ENCODE measurements at places on chromosomes 7 and 10.

GRCh38 chr7:66776800-66777442 lies 36.4 kb downstream of the RABGEF1 start:
- DNase-seq = no peak

DNA sequence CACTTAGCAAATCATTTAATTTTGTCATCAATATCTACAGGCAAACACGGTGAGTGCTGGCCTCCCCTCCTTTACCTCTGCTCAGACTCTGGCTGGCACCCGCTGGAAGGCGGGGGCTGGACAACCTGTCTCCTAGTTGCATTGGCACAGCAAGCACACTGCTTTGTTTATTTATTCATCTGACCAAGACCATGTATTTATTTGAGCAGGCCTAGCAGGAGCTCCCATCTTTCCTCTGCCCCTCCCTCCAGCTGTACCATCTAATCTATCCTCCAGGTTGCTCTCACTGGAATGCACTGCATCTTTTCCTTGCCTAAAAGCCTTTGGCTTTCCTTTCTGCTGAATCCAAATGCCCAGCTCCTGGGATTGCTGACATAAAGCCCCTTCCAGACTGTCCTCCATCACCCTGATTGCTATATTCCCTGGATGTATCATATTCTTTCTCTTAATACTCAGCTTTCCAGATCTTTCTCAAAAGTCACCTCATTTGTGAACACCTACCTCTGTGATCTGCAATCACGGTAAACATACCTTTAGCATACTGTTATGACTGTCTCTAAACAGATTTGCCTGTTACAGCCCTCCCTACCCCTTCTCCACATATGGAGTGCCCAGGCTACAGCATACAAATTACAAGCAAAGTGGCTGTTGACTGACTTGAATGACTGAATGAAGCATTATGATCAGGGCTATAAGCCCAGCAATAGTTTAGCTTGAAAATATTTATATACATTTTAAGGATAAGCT lies 9.6 kb downstream of the ELMO1 start:
- DNase-seq = no peak

GRCh38 chr7:102828286-102828685 lies 79.5 kb downstream of the FAM185A start:
- no peak for DNase-seq

DNA sequence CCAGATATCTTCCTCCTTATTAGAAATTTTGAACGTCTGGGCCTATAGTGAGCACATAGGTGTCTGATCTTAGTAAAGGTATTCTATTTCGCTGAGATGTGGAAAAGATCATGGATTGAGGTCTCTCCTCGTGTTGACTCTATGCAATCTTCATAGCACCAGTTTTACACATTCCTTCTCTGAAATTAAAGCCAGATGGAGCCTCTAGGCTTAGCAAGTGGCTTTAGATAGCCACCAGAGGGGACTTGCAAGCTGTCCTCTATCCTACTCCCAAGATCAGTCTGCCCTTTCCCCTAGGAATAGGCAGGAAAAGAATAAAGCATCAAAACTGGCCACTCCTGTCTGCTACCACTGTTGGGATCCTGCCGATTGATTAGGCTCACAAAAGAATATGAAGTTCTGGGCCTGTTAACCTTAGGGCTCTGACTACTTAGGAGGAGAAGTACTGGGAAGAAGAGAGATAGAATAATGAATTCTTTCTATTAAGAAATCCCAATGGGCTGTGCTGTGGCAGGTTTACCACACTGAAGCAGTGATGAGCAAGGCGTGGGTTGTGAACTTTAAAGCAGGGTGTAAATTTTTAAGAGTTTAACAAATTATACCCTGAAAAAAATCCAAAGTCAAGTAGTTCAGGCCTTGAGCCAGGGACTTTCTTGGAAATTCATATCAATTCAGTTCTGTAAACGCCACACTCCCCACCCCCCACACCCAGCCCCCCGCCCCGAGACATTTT lies 2.2 kb upstream of the STRIP2 start:
- DNase-seq = no peak

DNA sequence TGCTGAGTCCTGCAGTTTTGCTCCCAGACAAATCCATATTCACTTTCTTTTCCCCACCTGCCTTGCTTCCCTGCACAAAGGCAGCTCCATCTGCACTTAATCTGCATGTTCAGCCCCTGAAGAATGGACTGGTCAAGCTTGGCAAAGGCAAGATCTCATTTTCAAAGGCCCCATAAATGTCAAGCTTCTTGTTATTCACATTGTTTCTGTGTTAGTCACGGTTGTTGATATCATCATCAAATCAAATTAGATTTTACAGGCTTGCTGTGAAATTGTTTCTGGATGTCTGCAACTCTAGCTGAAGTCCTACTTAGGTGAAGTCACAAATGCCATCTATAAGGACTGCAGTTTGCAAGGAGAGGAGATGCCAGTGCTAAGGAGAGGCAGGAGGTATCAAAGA lies 91.0 kb downstream of the GPAM start:
- no peak for DNase-seq

- DNase-seq = no peak
These were observed 64.4 kb downstream of the GRB10 start for GRCh38 chr7:50718311-50718710.

DNA sequence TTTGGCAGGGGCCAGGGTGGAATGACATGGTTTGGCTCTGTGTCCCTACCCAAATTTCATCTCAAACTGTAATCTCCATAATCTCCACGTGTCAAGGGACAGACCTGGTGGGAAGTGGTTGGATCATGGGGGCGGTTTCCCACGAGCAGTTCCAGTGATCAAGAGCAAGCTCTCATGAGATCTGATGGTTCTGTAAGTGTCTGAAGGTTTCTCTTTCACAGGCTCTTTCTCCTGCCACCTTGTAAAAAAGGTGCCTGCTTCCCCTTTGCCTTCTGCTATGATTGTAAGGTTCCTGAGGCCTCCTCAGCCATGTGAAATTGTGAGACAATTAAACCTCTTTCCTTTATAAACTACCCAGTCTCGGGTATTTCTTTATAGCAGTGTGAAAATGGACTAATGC lies 188.3 kb downstream of the CHCHD3 start:
- DNase-seq = no peak

DNA sequence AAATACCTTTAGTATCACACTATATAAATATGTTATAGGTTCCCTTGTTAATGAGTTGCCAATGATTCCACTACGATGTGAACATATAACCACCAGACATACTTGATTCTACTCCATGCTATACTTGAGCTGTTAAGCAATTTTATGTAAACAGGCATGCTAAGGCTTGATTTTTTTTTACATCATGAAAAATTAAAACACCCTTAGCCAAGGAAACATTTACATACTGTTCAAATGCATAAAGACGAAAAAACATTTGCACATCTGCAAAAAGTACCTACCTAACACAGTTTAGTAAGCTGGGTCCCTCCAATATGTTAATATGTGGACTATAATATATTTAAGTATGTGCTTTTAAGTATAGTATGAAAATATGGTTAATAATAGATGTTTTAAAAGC lies 9.0 kb upstream of the CABCOCO1 start:
- no peak for DNase-seq

GRCh38 chr10:123614888-123615287 lies 51.3 kb upstream of the GPR26 start:
- peak; percentile 16 for DNase-seq

- no peak for DNase-seq
These were observed 275.8 kb upstream of the LYZL1 start for GRCh38 chr10:29012926-29013554.

- DNase-seq = no peak
These were observed 13.1 kb downstream of the TAS2R41 start for GRCh38 chr7:143490717-143491306.

GRCh38 chr10:6343305-6344010 lies 140.7 kb downstream of the PFKFB3 start:
- DNase-seq = no peak

- no peak for DNase-seq
These were observed 71.9 kb downstream of the MKI67 start for GRCh38 chr10:128054163-128054970.

DNA sequence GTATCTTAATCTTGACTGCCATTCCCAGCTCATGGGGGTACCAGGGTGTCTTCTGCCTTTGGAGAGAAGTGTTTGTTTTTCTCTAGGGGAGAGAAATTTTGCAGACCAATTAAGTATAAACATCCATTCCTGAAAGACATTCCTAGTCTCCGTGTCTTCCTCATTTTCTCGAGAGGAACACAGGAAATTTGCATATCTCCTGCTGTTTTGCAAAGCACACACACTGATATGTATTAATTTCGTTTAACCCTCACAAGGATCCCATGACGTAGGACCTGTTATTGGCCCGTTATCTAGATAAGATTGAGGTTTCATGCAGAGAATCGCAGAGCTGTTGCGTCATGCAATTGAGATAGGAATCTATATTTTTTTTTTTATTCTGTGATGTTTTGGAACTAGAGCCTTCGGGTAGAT lies 944 bp downstream of the RHBDD2 start:
- no peak for DNase-seq

- no peak for DNase-seq
These were observed 546.8 kb downstream of the PHTF2 start for GRCh38 chr7:78345293-78345911.

DNA sequence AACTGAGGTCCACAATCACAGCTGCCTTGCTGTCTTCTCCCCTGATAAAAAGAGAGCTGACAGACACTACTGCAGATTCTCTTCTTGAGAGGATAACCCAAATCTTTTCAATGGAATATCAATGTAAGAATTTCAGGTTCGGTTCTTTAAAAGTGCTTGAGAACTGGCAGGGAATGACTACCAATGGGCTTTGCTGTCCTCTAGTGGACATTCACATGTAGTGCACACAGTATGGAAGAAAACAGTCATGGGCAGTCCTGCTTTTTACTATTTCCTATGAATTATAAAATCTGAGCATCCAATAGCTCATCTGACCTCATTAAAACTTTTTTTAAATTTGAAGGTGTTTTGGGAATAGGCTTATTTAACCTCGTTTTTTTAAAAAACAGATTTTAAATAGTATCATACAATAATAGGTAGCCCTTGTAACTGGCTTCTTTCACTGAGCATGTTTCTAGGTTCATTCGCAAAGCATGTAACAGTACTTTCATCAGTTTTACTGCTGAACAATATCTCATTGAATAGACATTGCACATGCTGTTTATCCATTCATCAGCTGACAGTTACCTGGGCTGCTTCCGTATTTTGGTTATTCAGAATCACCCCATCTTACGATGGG lies 18.3 kb downstream of the FZD9 start:
- no peak for DNase-seq

DNA sequence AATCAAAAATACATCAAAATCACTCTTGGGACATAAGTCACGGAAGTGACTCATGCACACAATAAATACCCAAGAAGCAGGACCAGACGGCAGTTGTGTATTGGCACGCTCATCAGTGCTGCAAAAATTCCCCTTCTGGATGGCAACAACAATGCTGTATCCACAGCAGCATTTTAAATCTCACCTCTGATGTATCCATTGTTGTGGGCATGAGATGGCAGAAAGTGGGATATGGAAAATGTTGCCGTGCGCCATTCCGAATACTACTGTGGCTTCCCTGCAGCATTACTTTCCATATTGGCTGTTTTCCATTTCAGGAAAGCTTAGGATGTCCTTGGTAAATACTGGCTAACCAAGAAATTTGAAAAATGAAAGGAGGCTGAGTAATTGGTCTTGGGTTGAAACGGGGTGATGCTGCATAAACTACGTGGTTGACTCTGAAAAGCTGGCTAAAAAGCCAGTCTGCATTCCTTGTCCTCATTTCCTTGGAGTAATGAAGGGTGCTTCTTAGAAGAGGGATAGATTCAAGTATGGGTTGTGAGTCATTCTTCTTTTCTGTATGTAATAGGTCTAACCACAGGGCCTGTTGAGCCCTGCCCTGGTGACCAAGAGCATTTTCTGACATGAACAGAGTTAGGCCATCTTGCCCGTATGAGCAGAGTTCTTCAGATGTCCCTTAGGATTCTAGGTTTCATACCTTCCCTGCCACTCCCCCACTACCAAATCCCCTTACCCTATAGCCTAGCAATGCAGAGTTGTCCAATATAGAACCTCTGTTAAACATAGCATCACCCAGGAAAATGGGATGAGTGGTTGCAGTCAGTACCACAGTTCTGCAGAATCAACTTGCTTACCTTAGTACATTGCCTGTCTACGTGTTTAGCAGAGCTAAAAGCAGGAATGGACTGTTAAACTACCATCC lies 36.3 kb upstream of the TOMM7 start:
- DNase-seq = no peak

DNA sequence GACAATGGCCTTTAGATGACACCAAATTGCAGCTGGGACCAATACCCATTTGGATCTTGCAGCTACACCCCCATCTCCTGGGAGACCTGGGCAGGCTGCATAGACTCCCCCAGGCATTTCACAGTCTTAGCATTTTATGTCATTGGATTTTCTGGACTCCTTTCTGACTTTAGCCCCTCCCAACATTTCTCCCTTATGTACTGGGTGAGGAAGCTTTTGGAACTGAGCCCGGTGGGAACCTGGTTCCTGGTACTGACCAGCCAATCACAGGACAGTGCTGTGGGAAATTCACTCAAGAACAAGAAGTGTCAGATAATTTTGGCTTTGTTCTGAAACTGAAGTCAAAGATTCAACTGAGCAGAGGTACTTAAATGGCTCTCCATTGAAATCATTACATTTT lies 177.7 kb downstream of the ACTR3B start:
- no peak for DNase-seq

DNA sequence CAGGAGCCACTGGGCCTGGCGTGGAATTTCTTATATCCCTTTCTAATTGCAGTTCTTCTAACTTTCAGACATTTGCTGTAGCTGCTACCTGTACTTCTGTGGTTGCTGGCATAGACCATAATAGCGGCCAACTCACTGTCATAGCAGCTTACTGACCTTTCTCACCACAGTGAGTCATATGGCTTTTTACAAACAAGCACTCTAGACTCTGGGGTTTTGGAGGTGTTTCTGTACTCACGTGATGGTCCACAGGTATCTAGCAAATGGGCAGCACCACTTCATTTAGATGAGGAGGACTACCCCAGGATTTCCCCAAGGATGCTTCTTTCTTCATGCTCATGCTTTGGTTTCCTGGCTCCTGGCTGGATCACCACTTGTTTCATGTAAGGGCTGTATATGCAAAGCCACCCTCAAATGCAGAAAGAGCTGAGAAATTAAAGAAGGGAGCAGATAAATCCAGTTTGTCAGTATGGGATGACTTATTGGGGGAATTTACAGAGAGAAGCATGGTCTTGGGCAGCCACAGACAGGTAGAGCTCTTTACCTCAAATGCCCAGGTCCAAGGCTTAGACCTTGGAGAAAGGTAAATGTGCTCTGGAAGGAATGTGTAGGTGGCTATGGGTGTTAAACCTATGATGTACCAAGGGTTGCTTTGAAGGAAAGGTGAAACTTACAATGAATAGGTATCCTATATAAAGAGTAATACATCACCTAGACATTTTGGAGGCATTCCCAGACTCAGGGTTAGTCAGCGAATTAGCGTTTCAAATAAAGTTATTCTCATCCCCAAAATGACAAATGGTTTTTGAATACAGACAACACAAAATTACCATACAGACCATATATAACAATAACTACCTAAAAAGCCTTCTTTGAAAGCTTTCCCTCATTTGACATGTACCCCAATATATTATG lies 15.9 kb upstream of the SLC25A16 start:
- no peak for DNase-seq

- no peak for DNase-seq
These were observed 71.6 kb upstream of the ZNF746 start for GRCh38 chr7:149569025-149569725.

GRCh38 chr7:49839863-49840645 lies 66.6 kb downstream of the VWC2 start:
- no peak for DNase-seq
